Spinal cord (tissue), 10 donors: ENCODE measurements at places on chromosomes 5 and 9.

DNA sequence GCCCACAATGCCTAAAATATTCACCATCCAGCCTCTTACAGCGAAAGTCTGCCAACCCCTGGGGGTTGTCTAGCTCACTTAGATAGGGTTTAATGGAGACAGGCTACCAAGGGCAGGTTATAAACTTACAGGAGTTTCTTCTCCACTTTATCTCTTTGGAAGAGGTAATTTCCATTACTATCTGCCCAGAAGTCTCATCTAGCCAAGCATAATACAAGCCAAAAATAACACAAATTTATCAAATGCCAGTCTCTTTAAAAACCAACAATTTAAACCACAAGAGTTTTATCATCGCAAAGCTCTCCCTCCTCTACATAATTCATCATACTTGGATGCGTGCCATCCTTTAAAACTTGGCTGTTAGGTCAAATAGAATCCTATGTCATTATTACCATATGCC lies 6.2 kb downstream of the RBM22 start:
- DNase-seq, result no peak

DNA sequence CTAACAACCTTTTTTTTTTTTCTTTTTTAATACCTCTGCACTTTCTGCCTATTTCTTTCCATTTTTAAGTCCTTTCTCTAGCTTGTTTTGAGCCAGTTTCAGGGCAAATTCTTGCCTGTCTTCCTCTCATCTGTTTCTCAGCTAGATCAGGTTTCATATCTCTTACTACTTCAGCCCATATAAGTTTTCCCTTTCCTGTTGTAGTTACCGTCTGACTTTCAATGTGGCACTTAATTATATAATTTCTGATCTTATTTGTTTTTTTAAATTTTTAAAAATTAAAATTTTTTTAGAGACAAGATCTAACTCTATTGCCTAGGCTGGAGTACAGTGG lies 104.7 kb upstream of the ELL2 start:
- DNase-seq, result no peak

DNA sequence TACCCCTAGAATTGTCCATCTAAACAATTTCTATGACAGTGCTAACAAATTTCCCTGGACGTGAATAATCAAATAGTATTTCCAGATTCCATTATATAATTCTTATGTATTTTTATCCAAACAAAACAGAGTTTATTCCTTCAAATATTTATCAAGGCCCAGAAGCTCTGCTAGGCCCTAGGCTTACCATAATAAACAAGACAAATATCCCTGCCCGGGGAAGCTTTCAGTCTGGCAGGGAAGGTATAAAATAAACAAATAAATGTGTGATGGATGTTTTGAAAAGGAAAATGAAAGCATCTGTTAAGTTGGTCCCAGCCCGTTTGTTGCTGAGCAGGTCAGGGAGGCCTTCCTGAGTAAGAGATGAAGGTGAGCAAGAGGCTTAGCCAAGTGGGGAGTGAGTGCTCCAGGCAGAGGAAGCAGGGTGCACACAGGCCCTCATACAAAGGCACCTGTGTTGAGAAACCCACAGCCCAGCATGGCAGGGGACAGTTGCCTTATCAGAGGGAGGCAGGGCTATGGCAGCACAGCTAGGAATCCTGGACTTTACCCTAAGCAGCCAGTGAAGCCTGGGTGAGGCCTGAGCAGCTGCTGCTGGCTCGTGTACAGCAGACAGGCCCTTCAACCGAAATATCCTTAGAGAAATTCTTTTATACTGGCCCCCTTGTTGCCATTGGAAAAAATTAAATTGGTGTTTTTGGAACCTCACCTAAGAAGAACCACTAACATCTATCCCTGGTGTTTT lies 7.7 kb upstream of the SLC35D2 start:
- no peak for DNase-seq

DNA sequence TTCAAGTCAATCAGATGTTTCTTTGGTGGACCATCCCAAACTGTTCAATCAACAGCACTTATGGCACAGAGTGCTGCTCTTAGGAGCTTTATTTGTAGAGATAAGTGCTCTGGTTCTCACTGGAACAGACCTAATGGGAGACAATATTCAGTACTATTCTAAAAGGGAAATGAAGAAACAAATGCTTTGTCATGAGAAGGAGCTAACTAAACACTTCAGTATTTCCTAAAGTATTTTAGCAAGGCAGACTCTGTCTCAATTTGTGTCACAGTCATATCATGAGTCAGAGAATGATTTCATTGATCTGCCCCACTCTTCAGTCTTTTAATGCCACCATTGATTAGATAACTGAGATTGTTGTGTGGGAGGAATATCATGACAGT lies 175.3 kb downstream of the SLF1 start:
- DNase-seq, result no peak

DNA sequence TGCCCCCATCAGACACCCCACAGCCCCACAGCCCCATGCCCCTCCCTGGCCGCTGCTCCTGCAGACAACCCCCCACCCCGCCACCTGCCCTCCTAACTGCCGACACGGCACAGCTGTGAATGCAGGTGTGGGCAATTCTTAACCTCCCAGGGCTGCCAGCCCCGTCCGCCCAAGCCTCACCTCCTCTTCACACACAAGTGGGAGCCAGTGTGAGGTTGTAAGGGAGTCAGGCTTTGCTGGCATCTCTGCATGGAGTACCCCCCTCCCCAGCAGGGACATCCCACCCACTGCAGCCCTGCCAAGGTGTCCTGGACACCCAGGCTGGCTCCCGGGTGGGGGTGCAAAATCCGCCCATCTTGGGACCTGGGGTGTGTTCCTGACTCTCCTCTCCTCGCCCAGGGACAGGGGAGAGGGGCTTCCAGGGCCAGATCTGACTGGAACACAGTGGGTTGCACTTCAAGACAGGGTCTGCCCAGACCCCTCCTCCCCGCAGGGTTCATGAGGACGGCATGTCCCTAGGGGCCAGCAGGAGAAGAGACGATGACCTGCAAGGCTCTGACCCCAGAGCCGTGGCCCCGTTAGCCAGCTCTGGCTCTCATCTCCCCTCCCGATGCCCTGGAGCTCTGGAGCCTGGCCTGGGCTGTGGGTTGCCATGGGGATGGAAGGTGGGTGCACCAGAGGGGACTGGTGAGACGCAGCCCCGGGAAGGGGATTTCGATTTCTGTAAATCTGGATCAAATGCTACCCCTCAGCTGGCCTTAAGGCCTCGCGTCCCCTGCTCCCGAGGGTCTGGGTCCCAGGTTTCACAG lies 34.4 kb downstream of the SARDH start:
- DNase-seq, result no peak

GRCh38 chr5:127867022-127867783 lies 164.0 kb downstream of the CCDC192 start:
- no peak for DNase-seq

DNA sequence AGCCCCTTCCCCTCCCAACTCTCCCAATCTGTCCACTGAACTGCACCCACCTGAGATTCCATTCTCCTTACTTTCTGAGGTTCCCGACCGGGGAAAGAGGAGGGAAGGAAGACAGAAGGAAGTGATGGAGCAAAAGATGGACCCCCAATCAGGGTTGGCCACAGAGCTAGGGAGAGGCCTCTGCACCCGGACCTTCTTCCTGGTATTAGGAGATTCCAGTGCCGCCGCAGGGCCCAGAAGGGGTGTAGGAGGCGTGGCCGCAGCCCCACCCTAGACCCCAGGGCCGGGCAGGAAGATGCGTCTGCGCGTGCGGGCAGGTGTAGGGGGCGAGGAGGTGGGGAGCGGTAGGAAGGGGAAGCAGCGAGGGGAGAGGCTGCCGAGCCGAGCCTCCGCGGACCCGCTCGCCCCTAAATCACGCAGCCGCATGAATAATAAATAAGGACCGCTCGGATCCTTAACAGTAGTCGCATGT lies 104.2 kb upstream of the MVB12B start:
- DNase-seq, result no peak

DNA sequence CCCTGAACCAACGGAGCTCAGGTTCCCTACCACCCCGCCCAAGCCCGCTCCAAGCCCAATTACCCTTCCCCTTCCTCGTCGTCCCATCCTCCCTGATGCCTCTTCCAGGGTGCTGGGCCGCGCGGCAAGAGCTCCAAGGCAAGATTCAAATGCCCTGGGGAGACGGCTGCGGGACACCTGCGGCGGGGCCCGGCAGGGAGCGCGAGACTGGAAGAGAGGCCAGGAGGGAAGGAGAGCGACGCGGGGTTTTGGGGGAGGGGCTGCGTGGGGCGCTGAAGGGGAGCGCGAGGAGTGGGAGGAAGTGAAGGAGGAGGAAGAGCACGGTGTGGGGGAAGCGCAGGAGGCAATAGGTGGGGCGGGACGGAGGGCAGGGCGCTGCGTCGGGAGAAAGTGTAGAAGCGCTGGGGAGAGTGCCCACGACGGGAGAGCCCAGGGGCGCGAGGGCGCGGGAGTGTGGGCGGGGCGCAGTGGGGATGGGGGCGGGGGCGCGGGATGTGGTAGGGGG lies 975 bp upstream of the NXNL2 start:
- DNase-seq, result no peak

GRCh38 chr9:91900797-91901177 lies 49.2 kb downstream of the ROR2 start:
- no peak for DNase-seq

DNA sequence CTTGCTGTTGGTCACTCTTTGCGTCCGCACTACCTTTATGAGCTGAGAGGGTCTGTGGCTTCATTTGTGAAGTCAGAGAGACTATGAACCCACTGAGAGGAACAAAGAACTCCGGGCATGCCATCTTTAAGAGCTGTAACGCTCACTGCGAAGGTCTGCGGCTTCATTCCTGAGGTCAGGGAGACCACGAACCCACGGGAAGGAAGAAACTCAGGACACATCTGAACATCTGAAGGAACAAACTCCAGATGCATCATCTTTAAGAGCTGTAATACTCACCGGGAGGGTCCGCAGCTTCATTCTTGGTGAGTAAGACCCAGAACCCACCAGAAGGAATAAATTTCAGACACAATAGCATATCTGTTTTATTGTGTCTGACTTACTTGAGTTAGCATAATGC lies 19.2 kb downstream of the GCNT1 start:
- DNase-seq, result no peak

GRCh38 chr5:133272345-133272744 lies 220.5 kb downstream of the HSPA4 start:
- DNase-seq, result no peak

DNA sequence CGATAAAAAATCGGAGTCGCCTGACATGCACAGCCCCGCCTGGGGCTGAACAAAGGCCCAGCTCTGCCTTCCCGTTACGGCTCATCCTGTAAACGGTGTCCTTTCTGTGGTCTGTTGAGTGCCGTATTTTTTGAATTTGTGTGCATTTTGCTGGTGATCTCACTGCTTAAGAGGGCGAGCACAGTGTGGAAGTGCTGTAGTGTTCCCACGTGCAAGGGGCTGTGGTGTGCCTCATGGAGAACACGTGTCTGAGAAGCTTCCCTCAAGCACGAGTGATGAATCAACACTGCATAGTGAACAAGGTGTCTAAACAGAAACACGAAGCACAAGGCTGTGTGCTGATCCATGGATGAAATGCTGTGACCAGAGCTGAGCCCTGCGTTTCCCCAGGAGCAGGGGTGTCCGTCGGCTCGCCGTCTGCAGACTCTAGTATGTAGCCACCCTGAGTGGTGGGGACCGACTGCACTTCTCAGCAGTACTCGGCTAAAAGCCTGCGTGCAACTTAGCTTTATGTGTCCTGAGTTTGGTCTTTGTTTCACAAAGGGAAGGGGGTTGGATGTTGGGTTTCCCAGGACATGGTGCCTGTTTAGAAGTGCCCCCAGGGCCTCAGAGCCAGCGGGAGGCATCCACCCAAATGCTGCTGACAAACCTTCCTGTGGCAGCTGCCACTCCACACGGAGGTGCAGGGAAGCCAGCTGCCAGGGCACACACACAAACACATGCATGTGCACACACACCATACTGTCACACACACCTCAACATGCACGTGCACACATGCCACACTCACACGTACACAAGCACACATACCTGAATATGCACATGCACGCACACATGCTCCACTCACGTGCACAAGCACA lies 77.2 kb upstream of the IRX4 start:
- DNase-seq, result no peak

DNA sequence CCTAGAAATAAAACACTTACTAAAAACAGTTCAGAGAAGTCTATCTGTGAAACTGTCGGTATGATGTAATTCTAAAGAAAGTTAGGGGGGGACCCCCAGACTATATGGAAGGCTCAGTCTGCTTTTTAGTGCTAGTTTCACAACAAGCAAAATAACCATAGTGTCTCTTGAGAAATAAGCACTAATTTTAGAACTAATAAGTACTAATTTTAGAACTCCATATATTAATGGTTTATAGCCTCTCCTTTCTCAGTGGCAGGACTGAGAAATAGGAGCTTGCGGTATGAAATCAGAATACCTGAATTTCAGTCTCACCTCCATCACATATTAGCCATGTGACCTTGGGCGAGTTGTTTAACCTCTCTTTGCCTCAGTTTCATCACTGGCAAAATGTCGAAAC lies 1.4 kb upstream of the PHF24 start:
- DNase-seq, result no peak

DNA sequence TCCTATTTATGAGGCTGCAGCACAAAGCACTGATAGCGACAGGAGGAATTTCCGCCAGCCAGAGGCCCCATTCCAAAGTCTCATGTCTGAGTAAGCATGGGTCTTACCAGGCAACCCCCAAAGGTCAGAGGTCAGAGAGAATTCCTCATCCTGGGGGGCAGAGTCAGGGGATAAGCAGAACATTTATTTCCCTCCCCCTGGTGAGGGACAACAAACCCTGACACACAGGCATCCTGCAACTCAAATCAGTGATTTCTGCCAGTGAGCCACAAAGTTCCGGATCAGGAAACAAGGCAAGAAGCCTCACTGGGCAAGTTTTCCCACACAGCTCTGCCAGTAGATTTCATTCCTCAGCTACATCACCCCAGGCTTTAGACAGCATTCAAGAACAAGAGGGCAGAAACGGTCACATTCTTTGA lies 37.0 kb downstream of the ADAMTS12 start:
- peak; percentile 57 for DNase-seq

DNA sequence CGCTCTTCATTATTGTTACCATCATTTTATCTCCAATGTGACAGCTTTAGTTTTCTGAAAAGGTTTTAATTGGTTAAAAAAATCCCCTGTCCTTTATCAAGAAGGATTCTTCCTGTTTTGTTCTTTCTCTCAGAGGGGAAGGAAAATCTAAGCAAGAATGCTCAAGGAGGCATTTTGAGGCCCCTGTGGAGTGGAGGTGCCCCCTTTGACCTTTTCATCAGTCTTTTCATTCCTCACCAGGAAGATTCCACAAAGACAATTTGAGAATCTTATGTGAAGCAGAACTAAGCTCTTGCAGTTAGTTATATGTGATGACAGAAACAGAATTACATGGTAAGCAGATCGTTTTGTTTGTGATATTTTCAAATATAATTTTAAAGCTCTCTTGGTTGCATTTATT lies 489.6 kb downstream of the MAN2A1 start:
- no peak for DNase-seq

DNA sequence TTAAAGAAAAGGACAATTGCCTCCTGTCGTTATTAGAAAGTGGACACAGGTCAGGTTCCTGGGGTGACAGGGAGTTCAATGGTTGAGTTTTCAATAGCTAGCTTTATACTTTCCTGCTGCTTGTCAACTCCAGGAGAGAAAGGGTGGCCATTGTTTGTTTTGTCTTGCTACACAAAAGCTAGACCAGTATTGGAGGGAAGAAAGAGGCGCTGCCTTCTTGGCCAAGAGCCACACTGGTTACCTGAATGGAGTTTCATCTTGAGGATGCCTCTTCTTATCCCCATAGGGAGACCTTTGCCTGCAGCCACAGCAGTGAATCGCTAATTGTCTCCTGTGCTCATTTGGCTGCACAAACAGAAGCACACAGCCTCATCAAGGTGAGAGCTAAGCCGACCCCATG lies 279.4 kb upstream of the GRIA1 start:
- DNase-seq, result no peak
